ENCODE measurements at places on chromosomes 2 and 18.
A peak's percentile ranks its signal among the peaks of the same experiment; 100 is the strongest.

- no peak for DNase-seq
Measured at GRCh38 chr18:49677762-49678413, 116.0 kb downstream of the LIPG start.

- DNase-seq: peak; percentile 86
Measured at GRCh38 chr18:57803103-57803969, at the start of gene ATP8B1. Gene ATP8B1, minus strand, starts transcription at chr18:57803315. Its CDS starts 71,508 bp downstream, at chr18:57731807.

- peak; percentile 91 for DNase-seq
Measured at GRCh38 chr18:22277758-22278157, 108.4 kb downstream of the GATA6 start.

- DNase-seq: peak; percentile 89
Measured at GRCh38 chr18:9708057-9708433, at the start of gene RAB31. Gene RAB31, plus strand, starts transcription at chr18:9708301. Its CDS starts 105 bp downstream, at chr18:9708406.

DNA sequence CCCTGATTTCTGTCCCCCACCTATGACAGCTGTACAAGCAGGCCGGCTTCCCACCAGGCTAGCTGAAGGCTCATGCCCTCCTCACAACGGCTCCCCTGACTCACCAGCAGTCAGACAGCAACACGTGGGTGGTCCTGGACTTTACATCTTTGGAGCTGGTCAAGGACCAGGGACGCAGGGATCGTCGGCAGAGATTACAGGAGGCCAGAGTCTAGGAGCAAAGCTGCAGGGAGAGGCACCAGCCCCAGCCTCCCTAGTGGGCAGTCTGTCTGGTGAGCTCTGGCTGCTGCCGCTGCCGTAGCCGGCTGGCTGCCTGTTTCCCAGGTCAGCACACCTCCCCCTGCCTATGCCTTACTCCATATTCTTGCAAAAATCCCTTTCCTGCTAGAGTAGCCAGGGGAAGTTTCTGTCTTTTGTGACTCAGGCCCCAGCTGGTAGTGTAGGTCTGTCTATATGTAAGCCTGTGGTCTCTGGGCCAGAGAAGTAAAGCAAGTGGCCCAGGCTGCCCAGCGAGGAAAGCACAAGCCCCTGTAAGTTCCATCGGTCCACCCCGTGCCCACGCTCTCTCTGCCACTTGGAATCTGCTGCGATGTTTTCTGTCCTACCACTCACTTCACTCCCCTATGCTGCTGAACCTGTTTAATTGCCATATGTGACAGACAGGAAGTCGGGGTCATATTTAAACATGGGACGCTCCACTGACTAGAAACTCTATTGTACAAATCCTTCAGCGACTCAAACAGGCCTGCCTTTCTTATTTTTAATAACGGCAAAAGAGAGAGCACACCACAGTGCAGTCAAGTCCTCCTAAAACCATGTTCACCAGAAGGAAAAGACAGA, 2.4 kb upstream of the ARHGEF4 start:
- peak; percentile 28 for DNase-seq

GRCh38 chr2:10837298-10838266, 25.0 kb upstream of the PDIA6 start:
- DNase-seq: no peak

DNA sequence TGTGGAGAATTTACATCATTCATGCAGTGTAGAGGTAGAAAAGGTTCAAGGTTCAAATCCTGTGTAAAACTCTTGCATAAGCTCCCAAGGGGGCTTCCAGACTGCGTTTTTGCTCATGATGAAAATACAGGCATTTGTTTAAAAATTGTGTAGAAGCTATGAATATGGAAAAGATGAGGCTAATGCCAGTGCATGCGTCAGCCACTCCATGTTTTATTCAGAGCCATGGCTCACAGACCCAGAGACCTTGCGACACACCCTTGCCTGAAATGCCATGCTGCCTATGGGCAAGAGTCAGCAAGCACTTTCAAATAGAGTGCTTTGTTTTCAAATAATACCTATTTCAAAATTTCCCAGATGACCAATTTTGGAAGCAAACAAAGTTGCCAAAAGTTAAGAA, 262.3 kb downstream of the TRIB2 start:
- no peak for DNase-seq

All from heart left ventricle (tissue), 16 donors.